ENCODE measurements at places on chromosomes 12 and 14.

DNA sequence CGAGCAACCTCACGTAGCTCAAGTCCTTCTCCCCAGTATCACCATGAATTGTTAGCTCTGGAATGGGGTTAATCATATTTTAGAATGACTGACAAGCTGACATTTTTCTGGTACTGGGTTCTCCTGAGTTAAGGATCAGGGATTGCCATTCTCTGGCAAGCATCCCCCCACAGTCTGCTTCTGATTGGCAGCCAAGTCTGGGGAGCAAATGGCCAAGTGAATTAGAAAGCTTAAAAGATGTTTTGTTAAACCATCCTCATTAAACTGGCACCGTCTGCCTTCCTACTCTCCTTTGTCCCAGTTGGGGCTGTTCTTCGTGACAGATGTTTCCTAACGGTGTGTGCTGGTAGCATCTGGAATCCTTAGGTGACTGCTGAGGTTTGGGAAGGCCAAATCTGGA, 17.2 kb upstream of the CISTR start:
- DNase-seq = no peak

DNA sequence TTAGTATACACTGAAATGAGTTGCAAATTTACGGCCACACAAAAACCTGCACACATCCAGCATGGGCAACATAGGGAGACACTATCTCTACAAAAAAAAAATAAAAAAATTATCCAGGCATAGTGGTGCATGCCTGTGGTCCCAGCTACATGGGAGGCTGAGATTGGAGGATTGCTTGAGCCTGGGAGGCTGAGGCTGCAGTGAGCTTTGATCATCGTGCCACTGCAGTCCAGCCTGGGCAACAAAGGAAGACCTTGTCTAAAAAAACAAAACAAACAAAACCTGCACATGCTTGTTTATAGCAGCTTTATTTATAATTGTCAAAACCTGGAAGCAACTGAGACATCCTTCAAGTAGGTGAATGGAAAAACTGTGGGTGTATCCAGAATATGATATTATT, 4.9 kb upstream of the TOMM20L start:
- no peak for DNase-seq

DNA sequence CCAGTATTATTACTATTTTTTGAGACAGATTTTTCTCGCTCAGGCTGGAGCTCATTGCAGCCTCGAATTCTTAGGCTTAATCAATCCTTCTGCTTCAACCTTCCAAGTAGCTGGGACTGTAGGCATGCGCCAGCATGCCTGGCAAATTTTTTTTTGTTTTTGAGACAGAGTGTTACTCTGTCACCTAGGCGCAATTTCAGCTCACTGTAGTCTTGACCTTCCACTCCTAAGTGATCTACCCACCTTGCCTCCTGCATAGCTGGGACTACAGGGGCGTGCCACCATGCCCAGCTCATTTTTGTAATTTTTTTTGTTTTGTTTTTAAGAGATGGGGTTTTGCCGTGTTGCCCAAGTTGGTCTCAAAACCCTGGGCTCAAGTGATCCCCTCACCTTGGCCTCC, 15.2 kb downstream of the ERC1 start:
- no peak for DNase-seq

DNA sequence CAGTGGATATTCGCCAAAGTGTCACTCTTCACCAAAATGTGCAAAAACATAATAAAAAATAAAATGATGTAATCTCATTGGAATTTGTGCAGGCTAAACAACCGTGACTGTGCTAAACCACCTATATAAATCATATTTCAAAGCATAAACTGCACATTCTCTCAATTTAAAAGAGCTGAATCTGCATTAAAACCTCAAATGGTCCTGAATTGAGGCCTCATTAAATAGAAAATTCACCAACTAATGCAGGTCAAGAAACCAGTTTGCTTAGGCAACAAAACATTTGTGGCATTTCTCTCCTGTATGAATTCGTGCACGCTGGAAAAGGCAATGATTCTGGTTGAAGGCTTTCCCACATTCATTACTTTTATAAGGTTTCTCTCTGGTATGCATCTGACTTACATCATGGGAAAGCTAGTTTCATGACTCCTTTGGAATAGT, 80.1 kb upstream of the IFNG-AS1 start:
- no peak for DNase-seq

- DNase-seq = no peak
Observed at GRCh38 chr12:71183018-71183417, 25.2 kb upstream of the TSPAN8 start.

DNA sequence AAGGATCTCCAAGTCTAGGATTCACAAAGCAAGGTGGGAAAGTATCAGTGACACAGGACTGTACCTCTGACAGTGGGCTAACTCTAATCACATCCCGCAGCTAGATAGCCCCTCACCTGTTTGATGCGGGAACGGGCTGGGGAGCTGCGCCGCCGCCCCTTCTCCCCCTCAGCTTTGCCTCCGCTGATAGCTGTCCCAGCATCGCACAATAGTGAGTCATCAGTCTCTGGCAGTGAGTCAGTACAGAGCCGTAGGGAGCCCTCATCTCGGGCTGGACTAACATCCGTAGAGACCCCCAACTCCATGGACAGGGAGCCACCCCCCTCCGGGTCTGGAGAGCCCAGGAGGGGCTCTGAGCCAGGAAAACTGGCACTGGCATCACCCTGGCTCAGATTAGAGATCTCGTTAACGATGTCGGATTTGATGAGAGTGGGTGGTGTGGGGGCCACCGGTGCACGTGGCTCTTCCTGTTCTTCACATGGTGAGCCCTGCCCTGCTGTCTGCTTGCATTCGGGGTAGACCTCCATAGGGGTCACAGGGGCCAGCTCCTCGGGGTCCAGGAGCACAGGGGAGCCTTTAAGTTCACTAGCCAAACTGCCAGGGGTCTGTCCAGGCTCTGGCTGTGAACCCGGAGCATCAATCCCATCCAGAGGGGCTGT, 10.9 kb downstream of the KMT2D start:
- DNase-seq = no peak

Data from CD4-positive, alpha-beta T cell treated with Interleukin-17A for 1 hour (primary cell).